Esophagus mucosa (tissue), 1 donor: ENCODE measurements at places on chromosomes 3 and 15. TPM values are rescaled to one million over a fixed set of nuclear protein-coding genes. Genes with fewer than 3 reads are reported as not detected.

DNA sequence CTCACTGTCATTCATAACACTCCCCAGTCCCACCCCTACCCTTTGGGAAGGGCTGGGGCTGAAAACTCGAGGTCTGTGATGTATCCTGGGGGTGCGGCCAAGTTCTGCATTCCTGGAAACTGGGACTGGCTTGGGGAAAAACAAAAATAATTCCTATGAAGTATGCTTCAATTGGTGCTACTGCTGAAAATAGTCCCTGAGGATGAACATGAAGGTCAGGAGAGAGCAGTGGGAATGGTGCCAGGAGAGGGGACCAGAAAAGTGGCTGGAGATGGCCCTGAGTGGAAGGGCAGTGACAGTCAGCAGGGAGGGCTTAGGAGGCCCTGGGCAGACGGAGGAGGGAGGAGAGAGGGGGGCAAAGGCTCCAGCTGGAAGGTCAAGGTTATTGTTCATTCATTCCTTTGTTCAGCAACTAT, 4.8 kb upstream of the ISLR start:
- no peak for ATAC-seq

The COMMD2 gene
- 30.5 TPM for total RNA-seq

GRCh38 chr3:13161021-13161759, 88.0 kb upstream of the IQSEC1 start:
- no peak for ATAC-seq

The TMEM207 gene
- not detected for total RNA-seq

DNA sequence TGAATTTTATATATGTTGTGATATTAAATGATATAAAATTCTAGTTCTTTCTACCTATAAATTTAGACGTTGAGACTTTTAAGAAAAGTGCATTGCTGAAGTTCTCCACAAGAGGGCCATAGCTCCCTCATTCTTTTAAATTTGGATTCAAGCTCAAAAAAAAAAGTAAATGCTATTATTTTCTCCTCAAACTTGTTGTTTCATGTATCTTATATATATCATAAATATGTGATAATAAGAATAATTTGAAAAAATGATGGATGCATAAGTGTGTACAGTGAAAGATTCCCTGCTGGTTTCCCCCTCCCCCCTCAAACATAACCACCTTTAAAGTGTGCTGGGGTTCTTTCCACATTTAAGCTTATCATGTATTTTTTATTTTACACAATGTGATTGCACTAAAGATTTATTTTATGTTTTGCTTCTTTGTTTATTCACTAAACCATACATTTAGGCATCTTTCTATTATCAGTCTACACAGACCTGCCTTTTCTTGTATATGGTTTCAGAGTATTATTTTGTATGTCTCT, 769.4 kb upstream of the GOLIM4 start:
- ATAC-seq: no peak

The MEF2A gene
- 25.5 TPM for total RNA-seq

GRCh38 chr15:88912500-88912921, 668 bp downstream of the MFGE8 start:
- ATAC-seq: no peak

GRCh38 chr3:158355623-158356588, 215.1 kb upstream of the MLF1 start:
- no peak for ATAC-seq

The TMEM212 gene
- total RNA-seq: not detected

The DUOXA1 gene
- total RNA-seq: 131 TPM

DNA sequence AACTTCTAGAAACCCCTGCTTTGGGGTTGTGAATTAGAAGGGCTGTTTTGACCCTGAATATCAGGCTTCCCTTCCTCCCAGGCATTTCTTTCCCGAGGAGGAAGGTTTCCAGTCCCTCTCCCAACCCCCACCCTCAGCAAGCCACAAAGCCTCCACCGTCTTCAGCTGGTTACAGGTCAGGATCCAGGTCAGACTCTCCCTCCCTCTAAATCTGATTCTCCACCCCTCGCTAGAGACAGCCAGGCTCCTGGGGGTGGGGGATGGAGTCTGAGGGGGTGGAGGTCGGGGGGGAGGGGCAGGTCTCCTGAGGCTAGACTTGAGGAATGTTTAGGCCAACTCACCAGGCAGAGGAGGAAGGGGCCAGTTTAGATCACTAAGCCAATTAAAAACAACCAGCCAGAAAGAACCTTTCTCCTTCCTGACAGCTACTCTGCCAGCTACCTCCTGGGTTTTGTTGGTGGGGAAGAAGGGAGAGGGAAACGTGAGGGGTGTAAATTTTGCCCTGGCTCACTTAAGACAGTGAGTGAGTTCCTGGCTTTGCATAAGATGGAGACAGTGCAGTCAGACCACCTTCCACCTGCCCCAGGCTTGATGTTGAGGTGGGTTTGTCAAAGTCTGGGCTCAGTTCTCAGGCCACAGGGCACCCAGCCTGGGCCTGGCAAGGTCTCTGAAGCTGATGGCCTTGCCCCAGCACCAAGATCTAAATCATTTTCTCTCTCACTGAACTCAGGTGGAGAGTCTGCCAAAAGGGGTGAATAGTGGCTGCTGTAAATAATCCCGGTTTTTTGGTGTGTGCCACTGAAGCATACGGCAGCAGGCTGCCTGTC, 19.5 kb downstream of the BMF start:
- no peak for ATAC-seq

DNA sequence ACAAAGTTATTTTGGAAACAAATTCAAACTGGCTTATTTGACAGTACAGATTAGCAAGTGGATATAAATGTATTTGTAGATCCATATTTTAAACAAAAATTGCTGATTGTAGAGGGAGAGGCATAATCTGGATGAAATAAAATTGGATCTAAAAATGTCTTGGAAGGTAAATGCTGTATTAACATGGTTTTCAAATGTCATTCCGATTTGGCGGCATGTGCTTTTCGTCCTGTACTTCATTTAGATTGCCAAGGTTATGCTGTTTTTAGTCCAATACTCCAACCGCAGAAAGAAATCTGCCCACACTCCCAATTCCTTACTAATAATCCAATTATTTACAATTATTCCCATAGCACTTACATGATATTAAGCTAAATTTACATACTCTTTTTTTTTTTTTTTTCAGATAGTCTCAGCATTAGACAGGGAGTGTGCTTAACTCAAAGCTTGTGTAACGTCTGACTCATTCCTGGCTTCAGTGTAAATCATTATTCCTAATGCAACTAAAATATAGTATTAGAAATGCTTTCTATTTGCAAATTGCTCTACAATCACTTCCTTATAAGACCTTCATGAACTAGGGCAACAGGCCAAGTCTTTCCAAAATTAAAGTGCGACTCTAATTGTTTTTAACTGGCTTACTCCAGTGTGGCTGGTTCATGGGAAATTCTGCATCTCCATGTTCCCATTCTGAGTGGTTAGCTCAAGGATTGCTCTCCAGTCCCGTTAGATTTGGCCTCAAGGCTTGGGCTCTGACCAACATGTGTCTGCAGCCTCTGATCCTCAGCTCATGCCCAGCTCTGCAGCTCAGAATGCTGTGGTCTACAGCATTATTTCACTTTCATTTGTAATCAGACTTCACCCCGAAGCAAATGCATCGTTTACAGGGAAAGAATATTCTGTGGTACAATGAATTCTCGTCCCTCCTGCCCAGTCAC, 103.9 kb downstream of the FBN1 start:
- peak; percentile 81 for ATAC-seq

DNA sequence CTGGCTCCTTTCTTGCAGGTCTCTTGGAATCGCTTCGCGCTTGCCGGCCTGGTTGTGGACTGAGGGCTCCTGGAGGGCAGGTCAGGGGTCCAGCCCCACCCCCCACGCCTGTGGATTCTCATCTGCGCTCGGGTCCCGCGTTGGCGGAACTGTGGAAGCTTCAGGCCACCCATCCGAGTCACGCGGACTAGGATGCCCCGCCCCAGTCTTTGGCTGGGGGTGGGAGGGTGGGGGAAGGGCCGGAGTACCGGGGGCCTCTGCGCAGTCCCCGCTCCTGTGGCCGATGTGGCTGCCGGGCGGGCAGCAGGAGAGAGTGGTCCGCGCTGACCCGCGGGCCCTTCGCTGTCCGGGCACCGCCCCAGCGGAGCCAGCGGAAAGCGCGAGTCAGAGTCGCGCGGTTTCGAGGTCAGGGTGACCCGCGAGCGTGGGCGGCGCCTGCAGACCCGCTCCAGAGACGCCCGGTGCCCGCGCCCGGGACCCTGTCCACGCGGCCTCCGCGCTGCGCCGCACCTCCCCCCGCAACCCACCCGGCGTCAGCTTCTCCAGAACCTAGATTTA, 114.2 kb downstream of the KLF13 start:
- peak; percentile 16 for ATAC-seq

GRCh38 chr3:150490277-150490986, 55.9 kb downstream of the SERP1 start:
- no peak for ATAC-seq

GRCh38 chr3:190183121-190183520, 62.4 kb upstream of the P3H2 start:
- ATAC-seq: peak; percentile 59

GRCh38 chr3:168213920-168214319, 118.2 kb upstream of the GOLIM4 start:
- ATAC-seq: no peak

The SEMA6D gene
- 0.92 TPM for total RNA-seq

DNA sequence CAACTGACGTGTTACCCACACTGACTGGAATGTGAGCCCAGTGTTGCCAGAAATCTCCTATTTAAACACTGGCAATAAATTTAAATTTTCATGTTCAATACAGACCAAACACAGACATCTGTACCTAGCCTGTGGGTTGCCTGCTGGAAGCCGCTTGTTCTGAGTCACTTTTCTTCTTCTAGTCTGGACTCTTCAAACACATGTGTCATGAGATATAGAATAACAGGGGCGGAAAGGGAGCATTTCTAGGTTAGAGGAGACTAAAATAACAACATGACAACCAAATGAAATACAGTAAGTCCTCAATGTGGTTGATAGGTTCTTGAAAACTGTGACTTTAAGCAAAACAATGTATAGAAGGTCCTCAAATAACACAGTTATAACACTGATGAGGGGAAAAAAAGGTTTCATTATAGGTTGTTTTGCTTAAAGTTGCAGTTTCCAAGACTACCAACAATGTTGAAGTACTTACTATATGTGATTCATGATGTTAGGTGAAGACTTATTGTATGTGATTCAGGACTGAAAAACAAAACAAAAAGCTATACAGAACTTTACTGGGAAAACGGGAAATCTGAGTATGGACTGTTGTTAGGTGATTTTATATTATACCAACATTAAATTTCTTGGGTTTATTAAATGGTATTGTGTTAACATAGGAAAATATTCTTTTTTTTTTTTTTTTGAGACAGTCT, 63.1 kb downstream of the PRKAR2A start:
- no peak for ATAC-seq

DNA sequence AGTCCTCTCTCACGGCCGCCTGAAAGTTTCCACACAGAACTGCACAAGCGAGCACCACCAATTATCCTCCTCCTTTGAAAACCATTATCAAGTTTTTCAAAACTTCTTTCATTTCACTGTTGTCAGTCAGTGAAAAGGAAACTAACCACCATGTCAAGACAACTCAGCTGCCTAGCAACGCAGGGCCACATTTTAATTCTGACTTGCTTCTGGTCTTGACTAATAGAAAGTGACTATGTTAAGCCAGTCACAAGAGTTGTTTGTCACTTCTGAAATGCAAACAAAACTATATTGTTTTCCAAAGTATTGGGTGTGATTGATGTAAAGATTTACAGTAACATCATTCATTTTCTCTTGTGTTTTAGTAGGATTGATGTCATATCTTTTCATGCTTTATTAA, 612.8 kb upstream of the AGTR1 start:
- no peak for ATAC-seq

DNA sequence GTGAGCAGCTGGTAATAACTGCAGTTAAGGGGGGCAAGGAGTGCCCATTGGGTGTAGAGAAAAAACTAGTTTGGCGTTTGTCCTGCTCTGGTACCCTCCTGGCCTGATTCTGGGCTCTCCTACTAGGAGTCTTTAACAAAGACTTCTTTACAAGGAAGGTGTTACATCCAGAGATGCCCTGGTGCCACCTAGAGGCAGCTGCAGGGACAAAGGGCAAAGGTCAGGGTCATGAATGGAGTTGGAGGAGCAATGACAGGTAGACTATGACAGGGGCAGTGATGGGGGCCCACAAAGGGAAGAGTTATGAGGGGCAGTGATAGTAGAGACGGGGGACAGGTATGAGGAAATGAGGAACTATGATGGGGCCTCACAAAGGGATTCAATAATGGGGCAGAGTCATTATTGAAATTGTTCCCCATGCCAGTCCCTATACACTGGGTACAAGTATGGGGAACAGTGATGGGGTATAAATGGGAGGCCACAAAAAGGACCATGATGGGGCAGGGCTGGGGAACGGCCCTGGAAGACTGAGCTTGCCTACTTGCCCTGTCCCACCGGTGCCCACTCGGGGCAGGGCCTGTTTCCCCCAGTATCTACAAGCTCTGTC, 7.9 kb downstream of the CCDC71 start:
- peak; percentile 64 for ATAC-seq

DNA sequence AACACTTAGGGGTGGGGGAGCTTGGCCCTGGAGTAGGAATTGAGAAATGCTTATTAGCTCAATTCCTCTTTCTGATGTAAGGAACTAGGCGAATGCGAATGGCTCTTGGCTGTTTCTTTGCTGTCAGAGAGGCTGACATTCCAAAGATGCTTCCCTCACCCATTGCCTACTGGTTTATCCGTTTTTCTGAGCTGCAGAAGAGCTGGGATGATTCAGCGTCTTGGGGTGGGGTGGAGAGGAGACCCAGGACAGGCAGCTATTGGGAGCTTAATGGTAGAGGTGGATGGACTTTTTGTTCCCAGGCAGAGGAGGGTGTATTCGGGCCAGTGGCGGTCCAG, 9.8 kb downstream of the PLEKHO2 start:
- no peak for ATAC-seq

The SLC28A1 gene
- total RNA-seq: not detected

DNA sequence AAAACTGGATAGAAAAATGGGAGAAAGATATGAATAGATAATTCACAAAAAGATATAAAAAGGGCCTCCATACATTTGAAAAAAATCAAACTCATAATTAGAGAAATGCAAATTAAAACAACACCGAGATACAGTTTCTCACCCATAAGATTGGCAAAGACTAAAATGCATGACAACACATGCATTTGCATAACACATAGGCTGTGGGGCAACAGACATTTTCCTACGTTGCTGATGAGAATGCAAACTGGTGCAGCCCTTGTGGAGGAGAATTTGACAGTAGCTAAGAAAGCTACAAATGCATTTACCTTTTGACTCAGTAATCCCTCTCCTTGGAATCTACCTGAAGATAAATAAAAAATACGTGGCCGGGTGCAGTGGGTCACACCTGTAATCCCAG, 11.4 kb upstream of the CAND2 start:
- no peak for ATAC-seq
